ENCODE measurements at places on chromosomes 2 and 18. TPM values are rescaled to one million over a fixed set of nuclear protein-coding genes. Genes with fewer than 3 reads are reported as not detected.

GRCh38 chr2:178418426-178418825 lies 32.5 kb downstream of the PRKRA start:
- H3K4me1 ChIP-seq: peaks cover 14% of the 10 kb centered on the region
- no peak for DNase-seq
- H3K27me3 ChIP-seq: no peaks in the 10 kb centered on the region
- H3K27ac ChIP-seq: no peak overlapping the region

DNA sequence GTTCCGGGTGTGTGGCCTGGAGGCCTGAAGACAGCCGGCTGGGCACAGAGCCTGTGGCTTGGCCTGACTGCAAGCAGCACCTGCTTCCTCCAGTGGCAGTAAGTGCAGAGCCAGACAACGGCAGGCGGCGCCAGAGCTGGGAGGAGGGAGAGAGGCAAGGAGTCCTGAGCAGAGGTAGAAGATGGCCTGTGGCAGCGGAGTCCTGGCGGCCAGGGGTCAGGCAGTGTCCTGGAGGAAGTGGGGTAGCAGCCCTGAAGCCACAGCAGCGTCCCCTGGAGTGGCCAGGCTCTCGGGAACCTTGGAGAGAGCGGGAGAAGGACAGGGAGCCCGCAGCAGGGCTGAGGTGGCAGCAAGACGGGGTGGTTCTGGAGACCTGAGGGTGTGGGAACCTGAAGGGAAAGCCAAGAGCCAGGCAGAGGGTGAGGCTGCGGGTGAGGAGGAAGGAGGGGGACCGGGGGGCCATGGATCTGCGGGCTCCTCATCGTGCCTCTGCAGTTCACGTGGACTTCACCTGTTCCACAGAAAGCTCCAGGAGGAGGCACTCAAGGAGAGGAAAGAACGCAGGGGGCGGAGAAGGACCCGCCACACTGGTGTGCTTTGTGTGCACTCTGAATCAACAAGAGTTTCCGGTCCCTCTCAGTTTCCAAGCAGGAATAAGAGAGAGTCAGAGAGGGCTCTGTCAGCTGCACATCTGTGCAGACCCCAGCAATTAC lies 85.9 kb downstream of the USP40 start:
- H3K27ac ChIP-seq: no peak overlapping the region
- H3K36me3 ChIP-seq: peaks cover 45% of the 10 kb centered on the region
- no peaks in the 10 kb centered on the region for H3K27me3 ChIP-seq
- DNase-seq: no peak
- H3K4me3 ChIP-seq: no peak overlapping the region

GRCh38 chr2:231781798-231782726 lies 980 bp upstream of the PDE6D start:
- H3K27me3 ChIP-seq: peaks cover 3% of the 10 kb centered on the region
- H3K27ac ChIP-seq: peak overlapping the region; percentile 94
- no peaks in the 10 kb centered on the region for H3K36me3 ChIP-seq
- DNase-seq: no peak

DNA sequence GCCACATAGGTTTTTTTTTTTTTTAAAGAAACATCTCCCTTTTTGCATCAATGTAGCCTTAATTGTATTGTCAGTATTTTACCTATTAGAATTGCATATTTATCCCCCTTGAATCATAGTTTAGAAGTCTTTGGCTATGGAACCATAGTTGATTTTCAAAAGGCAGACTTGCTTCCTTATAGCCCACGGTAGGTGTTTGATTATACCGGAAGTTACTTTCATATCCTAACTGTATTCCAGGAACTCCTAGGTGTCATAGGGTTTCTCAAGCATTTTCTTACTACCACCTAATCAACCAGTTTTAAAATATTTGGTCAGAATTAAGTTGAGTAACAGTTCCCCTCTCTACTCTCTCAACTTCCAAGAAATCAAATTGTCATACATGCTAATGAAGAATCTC lies 86.6 kb upstream of the TSPYL6 start:
- H3K4me1 ChIP-seq: no peaks in the 10 kb centered on the region
- no peak overlapping the region for H3K27ac ChIP-seq
- no peak overlapping the region for H3K4me3 ChIP-seq
- H3K36me3 ChIP-seq: no peaks in the 10 kb centered on the region
- H3K27me3 ChIP-seq: no peaks in the 10 kb centered on the region

DNA sequence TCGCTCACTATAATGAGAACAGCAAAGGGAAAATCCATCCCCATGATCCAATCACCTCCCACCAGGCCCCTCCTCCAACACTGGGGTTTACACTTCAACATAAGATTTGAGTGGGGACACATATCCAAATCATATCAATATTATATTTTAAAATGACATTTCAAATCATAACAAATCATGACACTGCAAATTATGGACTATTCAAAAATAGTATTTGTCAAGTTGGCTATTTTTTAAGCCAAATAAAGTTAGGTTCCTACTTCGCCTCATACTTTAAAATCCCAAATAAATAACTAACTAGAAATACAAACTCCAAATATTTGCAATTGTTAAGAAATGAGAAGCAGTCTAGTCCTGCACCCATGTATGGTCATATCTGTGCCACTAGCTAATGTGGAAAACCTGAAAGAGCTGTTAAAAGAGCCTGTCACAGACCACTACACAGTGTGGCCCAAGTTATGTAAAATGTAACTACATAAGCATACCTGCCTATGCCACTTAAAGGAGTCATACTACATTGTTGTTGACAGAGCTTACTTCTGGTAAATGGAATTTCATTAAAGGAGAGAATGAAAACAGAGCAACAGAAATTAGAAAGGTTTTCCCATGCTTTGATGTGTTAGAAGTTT lies 334.7 kb upstream of the GULP1 start:
- no peaks in the 10 kb centered on the region for H3K27me3 ChIP-seq
- no peak for DNase-seq

GRCh38 chr2:240575101-240575965 lies 7.0 kb downstream of the RNPEPL1 start:
- no peaks in the 10 kb centered on the region for H3K4me1 ChIP-seq
- no peak overlapping the region for H3K27ac ChIP-seq
- no peak for DNase-seq
- H3K4me3 ChIP-seq: no peak overlapping the region

- H3K4me3 ChIP-seq: no peak overlapping the region
- no peaks in the 10 kb centered on the region for H3K36me3 ChIP-seq
- no peak for DNase-seq
Measured at GRCh38 chr18:59311631-59312030, 6.8 kb downstream of the CPLX4 start.

NBEAL1 gene
- total RNA-seq: 33.0 TPM

C2orf81 gene
- total RNA-seq: 8.8 TPM

UGT1A5 gene
- not detected for total RNA-seq

ST6GAL2 gene
- total RNA-seq: 16.3 TPM

SKOR2 gene
- not detected for total RNA-seq

QPCT gene
- 0.16 TPM for total RNA-seq

SERPINB2 gene
- 1.00 TPM for total RNA-seq

MORN2 gene
- total RNA-seq: 9.2 TPM

MPPE1 gene
- total RNA-seq: 34.6 TPM

TWIST2 gene
- 18.6 TPM for total RNA-seq
